Stimulated activated CD4-positive, alpha-beta T cell treated with anti-CD3 and anti-CD28 coated beads, Interleukin-2, amount 100 ng/mL, for 4 hours (primary cell): ENCODE measurements at places on chromosomes 11 and 22.

DNA sequence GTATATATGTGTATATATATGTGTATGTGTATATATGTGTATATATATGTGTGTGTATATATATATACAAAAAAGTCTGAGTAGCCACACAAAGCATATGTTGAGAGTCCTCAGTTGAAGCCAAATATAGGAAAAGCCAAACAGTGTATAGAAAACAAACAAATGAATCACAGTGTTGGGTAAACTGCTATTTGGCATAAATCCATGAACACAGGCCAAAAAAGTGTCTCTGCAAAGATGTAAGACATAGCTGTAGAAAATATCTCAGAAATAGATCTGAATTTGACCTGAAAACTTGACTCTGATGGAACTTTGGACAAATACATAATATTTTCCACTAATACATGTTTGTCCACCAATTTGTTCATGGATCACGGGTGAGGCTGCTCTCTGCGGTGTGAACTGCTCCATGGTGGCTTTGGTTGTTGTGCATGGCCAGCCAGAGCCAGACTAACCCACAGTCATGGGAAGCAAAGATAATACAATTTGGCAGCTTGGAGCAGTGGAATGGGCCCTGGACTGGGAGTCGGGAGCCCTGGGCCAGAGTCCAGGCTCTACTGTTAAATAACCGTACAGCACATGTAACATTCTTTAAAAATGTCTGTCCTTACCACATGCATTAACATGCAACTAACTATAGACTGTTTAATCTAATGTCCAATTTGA lies 76.9 kb upstream of the EED start:
- DNase-seq = no peak

DNA sequence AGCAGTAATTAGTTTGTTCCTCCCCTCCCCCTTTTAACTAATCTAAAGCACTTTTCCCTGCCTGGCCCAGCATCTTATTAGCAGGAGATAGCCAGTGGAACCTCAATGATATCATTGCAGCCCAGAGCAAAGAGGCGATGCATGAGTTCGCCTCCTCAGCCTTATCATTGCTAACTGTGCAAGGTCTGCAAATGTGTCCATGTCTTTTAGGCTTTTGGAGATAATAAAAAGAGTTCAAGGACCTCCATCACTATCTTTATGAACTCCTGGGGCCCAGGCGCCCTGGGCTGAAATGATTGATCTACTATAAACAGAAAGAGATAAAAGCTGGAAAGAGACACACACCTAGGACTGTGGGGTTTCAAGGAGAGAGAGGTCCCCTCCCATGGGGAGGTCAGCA lies 124.2 kb upstream of the TBCEL start:
- no peak for DNase-seq

- DNase-seq = no peak
Observed at GRCh38 chr11:62266558-62266957, 3.4 kb upstream of the SCGB2A2 start.

DNA sequence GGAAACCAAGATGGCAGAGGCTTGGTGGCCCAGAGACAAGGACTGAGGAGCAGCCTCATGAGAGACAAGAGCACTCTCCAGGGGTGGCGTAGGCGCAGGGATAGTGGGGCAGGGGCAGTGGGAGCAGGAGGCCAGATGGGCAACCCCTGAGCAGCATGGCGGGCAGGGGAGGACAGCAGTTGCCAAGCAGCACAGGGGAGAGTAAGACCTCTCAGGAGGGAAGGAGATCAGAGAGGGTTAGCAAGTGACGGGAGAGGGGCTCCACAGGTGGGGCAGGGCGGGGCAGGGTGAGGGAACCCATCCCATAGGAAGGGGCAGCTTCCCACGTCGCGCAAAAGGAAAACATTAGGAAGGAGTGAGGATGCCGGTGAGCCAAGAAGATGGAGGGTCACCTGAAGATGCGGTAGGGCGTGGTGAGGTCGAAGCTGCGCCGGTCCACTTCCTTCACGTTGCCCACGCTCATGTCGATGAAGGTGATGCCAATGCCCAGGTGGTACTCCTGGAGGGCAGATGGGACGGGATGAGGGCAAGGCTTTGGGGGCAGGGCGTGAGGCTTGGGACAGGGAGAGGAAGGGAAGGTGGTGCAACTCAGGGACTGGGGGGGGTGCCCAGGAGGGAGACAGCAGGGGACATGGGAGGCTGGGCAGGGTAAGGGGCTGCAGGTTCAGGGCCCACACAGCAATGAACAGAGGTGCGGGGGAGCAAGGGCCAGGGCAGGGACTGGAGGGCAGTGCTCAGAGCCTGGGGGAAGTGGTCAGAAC lies 35.4 kb upstream of the PDE2A start:
- DNase-seq = no peak

DNA sequence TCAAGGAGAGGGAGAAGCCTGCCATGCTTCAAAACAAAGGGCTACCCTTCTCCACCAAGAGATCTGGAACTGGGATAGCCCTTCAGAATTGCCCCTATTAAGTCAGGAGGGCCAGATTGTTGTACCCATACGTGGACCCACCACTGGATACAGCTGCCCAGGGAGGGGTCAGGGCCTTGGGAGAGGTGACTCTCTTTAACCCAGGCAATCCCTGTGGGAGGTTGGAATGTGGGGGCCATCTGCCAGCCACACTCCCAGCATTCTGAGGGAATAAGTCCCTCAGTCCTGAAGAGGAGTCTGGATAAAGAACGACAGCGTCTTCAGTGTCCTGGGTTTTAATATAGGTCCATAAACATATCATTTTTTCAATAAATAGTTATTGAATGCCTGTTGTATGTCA lies 588.2 kb upstream of the TENM4 start:
- no peak for DNase-seq

GRCh38 chr11:94834911-94835593 lies 66.9 kb downstream of the AMOTL1 start:
- no peak for DNase-seq

GRCh38 chr11:134950692-134951304 lies 538.8 kb upstream of the B3GAT1 start:
- no peak for DNase-seq

DNA sequence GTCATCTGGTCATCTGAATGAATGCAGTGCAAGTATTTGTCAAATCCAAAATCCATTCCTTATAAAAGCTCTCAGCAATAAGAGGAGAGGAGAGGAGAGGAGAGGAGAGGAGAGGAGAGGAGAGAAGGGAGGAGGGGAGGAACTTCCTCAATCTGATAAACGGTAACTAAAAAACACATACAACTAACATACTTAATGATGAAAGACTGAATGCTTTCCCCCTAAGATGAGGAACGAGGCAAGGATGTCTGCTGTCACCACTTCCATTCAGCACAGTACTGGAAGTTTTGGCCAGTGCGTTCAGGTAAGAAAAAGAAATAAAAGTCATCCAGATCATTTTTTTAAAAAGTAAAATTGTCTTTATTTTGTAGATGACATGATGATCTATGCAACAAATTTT lies 80.4 kb downstream of the CD82 start:
- no peak for DNase-seq
